Activated B cell treated with CpG ODN at 0.5 μM for 24 hours (primary cell): ENCODE measurements at places on chromosomes 2 and 18. TPM values are rescaled to one million over a fixed set of nuclear protein-coding genes. Genes with fewer than 3 reads are reported as not detected.
A peak's percentile ranks its signal among the peaks of the same experiment; 100 is the strongest.

DNA sequence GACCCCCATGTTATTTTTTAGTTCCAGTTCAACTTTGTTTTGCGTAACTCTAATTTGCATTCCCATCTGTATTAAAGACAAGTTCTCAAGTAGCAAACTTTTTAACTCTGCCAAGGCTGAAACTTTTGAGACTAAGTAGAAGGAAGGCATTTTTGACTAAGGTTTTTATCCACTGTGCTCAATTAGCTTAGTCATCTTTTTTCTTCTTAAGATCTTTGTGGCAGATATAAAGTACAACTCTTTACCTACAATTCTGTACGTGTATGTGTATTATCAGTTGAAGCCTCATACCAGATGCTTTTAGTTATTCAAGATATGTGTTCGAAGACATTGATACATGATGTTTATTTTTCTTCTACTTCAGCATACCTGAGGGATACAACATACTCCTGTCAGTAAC, 41.6 kb downstream of the CREB1 start:
- H3K4me3 ChIP-seq = no peak overlapping the region
- no peak for DNase-seq
- no peaks in the 10 kb centered on the region for H3K27me3 ChIP-seq
- no peak overlapping the region for H3K27ac ChIP-seq
- peaks cover 80% of the 10 kb centered on the region for H3K36me3 ChIP-seq

GRCh38 chr18:9755615-9756014, 47.5 kb downstream of the RAB31 start:
- H3K27ac ChIP-seq = no peak overlapping the region
- peaks cover 28% of the 10 kb centered on the region for H3K4me1 ChIP-seq
- H3K4me3 ChIP-seq = no peak overlapping the region

The PLB1 gene
- total RNA-seq = 0.05 and 0.64 TPM in 2 replicates

GRCh38 chr2:19131871-19132270, 226.6 kb downstream of the OSR1 start:
- no peaks in the 10 kb centered on the region for H3K4me1 ChIP-seq
- no peak overlapping the region for H3K4me3 ChIP-seq
- H3K36me3 ChIP-seq = no peaks in the 10 kb centered on the region
- DNase-seq = no peak
- no peaks in the 10 kb centered on the region for H3K27me3 ChIP-seq
- no peak overlapping the region for H3K27ac ChIP-seq

- peaks cover 40% of the 10 kb centered on the region for H3K4me1 ChIP-seq
- H3K27ac ChIP-seq = no peak overlapping the region
- H3K4me3 ChIP-seq = peak overlapping the region; percentile 68
- no peak for DNase-seq
Observed at GRCh38 chr2:176132205-176133171, 3.0 kb downstream of the HOXD8 start.

- DNase-seq = no peak
- peaks cover 25% of the 10 kb centered on the region for H3K4me1 ChIP-seq
- H3K27me3 ChIP-seq = no peaks in the 10 kb centered on the region
- H3K36me3 ChIP-seq = peaks cover 37% of the 10 kb centered on the region
- H3K4me3 ChIP-seq = no peak overlapping the region
Observed at GRCh38 chr2:206154197-206154596, 5.0 kb downstream of the NDUFS1 start.

DNA sequence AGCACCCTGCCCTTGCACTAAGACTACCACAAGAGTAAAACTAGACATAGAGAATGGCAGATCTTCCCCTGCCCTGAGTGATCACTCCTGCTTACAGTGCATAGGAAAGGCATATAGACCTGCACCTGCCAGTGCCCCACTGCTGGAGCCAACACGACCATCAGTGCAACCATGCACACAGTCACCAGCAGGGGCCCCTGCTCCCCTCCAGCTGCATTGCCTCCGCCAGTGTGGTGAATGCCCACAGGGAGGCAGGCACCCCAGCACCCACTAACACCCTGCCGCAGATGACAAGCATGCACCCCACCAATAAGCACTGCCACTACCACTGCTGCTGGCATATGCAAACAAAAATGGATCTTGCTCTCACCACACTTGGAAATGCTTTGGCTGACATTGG, 478.8 kb downstream of the ADCYAP1 start:
- no peak overlapping the region for H3K27ac ChIP-seq
- H3K4me3 ChIP-seq = no peak overlapping the region
- no peaks in the 10 kb centered on the region for H3K27me3 ChIP-seq
- no peaks in the 10 kb centered on the region for H3K36me3 ChIP-seq

The HAAO gene
- total RNA-seq = 11.4 TPM in 2 replicates

DNA sequence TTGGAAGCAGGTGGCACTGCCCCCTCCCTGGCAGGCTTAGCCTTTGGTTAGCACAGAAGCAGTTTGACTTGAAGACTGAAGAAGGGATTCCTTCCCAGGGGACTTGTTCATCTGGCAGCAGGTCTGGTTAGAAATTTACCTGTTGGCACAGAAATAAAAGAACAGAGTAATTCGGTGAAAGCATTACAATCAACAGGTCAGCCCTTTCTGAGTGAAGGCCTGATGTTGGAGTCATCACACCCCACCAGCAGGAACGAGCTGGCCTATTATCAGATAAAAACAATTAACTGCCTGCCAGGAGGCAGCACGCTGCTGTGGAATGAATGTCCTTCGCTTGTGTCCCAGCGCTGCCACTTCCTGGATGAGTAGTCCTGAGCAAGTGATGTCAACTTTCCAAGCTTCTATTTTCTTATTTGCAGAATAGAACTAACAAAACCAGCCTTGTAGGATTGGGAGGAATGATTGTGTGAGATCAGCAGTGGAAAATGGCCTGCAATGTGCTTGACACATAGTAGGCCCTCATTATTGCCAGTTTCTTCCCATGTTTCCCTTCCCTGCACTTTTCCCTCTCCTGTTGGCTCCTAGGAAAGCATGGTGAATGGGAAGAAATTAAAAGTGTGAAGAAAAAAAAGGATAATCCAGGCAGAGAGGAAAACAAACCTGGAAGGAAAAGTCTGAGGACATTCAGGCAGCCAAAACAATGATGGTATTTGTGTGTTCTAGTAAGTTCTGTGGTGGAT, 29.0 kb downstream of the LGALSL start:
- H3K36me3 ChIP-seq = no peaks in the 10 kb centered on the region
- H3K27me3 ChIP-seq = no peaks in the 10 kb centered on the region
- no peak for DNase-seq

- H3K27ac ChIP-seq = no peak overlapping the region
- no peak for DNase-seq
- H3K4me1 ChIP-seq = peaks cover 16% of the 10 kb centered on the region
- H3K4me3 ChIP-seq = no peak overlapping the region
- H3K27me3 ChIP-seq = peaks cover 9% of the 10 kb centered on the region
Observed at GRCh38 chr2:175234153-175234552, 52.6 kb upstream of the ATP5MC3 start.

The ANKRD29 gene
- total RNA-seq = not detected in 2 replicates

The FBXO36 gene
- 0.78 and 0.89 TPM in 2 replicates for total RNA-seq

- H3K27me3 ChIP-seq = no peaks in the 10 kb centered on the region
- H3K4me3 ChIP-seq = no peak overlapping the region
- no peaks in the 10 kb centered on the region for H3K36me3 ChIP-seq
- DNase-seq = no peak
- peaks cover 62% of the 10 kb centered on the region for H3K4me1 ChIP-seq
Observed at GRCh38 chr18:55089610-55090009, 130.3 kb upstream of the CCDC68 start.
